ENCODE measurements at places on chromosomes 5 and 9. TPM values are rescaled to one million over a fixed set of nuclear protein-coding genes. Genes with fewer than 3 reads are reported as not detected.

The PCDHB2 gene
- total RNA-seq: not detected

The PRDM9 gene
- total RNA-seq: not detected

The HTR4 gene
- total RNA-seq: not detected

The GHR gene
- total RNA-seq: not detected

The ANGPTL2 gene
- total RNA-seq: not detected

The QRFP gene
- not detected for total RNA-seq
